ENCODE measurements at places on chromosomes 6 and 20.

DNA sequence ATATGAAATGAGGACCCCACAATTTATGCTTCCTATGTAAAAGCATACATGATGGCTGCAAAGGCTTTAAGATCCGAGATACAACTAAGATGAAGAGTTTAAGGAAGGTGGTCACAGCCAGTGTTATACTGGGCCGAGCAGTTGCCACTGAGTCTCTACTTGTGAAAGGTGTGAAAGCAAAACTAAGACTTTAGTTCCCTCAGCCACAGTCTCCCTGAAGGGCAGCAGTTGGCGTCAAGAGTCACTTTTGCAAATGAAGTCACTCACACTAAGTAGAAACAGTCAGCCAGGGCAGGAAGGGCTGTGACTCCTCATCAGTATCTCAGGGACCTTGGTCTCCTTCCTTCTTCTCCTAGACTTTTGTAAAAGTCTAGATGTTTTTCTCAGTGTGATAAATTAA lies 191.6 kb upstream of the MCHR2 start:
- DNase-seq = no peak

DNA sequence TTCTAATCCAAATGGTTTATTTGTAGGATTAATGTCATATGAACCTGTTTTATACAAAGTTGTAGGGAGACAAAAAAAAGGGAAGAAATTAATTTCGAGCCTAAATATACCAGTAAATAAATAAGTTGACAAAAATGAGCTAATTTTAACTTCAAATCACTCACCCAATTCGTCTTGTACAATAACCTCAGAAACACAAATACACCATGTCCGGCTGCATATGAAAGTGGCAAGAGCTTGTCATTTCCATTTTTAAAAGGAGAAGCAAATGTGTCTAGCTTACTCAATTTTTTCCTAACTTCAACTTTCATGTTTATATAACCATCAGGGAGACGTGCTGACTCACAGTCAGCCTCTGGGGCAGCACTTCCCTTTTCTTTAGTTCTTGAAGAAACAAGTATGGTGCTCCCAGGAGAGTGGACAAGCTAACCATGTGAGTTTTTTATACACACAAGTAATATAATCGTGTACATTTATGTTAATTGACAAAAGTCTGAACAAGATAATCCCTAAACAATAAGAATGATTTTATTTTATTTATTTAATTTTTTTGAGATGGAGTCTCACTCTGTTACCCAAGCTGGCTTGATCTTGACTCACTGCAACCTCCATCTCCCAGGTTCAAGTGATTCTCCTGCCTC lies 55.5 kb upstream of the SGK1 start:
- DNase-seq = peak; percentile 57

GRCh38 chr20:54208548-54209176 lies 775 bp downstream of the PFDN4 start:
- no peak for DNase-seq

- no peak for DNase-seq
Measured at GRCh38 chr20:11780765-11781369, 136.8 kb upstream of the BTBD3 start.

DNA sequence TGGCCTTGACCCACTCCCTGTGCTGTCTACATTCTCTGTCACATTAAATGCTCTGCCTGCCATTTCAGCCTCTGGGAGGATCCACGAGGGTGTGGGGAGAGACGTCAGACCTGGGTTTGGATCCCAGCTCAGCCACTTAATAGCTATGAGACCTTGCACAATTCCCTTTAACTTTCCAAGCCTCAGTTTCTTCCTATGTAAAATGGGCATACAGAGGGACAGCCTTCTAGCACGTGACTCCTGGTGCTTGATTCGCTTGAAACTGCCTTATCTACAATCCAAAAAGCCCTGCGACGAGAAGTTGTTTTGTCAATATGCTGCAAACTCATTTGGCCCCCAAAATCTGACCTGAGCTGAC lies 40.0 kb downstream of the TOX2 start:
- no peak for DNase-seq

Measured in GDM1 (cell line).